Stimulated activated CD8-positive, alpha-beta memory T cell treated with anti-CD3 and anti-CD28 coated beads, Interleukin-4, amount 100 ng/mL, for 24 hours (primary cell): ENCODE measurements at places on chromosomes 11 and 22.
A peak's percentile ranks its signal among the peaks of the same experiment; 100 is the strongest.

DNA sequence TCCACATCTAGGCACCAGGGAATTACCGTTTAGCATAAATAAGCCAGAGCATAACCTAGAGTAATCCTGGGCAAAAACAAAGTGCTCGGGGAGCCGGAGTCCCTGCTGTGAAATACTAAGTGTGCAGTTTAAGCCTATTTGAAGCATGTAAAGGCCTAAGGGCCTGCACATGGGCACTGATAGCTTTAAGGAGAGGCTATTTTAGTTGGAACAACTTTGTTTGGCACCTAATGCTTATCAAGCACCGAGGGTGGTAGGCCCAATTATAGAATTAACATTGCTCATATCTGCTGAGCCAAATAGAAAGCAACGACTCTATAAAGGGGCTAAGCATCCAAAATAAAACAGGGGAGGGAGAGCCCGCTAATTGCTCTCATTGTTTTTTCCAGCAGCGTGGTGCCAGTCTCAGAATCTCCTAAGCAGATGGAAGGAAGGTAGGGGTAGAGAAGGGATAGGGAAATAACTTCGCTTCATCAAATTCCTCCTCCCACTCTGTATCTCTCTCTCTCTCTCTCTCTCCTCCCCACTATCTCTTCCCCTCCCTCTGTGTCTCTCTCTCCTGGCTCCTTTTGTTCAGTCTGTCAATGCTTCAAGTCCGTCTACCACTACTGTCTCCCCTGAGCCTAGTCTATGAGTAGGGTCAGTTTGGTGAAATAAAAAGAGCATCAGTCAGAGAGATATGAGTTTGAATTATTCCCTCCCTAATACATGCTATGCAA is 292.8 kb downstream of the NXPE2 start:
- no peak for DNase-seq

DNA sequence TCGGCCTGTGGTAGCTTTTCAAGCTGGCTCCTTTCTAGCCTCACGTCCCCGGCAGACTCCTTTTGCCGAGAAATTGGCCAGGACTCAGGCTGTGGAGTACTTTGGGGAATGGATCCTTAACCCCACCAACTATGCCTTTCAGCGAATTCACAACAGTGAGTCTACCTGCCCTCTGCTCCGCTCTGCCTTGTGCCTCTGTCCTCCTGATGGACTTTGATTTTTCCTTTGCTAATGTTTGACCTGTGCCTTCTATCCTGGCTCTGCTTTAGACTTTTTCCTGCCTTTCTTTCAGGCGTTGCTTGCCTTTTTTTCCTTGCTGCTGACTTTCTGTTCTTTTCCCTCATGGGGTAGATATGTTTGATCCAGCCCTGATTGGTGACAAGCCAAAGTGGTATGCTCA is 12.5 kb downstream of the MADD start:
- DNase-seq, result no peak

GRCh38 chr11:72605973-72606747 is 68.1 kb downstream of the PDE2A start:
- DNase-seq, result no peak

DNA sequence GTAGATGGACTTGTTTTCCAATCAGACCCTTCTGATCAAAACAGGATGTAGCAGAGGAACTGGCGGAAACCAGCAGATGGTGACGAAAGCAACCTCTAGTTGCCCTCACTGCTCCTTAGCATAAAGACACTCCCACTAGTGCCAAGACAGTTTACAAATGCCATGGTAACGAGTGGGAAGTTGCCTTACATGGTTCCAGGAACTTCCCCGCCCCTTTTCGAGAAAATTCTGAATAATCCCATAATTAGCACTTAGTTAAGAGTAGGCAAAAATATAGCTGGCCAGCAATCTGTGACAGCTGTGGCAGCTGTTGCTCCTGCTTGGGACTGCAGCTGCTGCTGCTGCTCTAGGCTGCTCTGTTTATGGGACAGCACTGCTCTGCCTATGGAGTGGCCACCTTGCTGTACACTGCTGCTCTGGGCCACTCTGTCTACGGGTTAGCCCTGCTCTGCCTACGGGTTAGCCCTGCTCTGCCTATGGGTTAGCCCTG is 33.4 kb upstream of the SORL1 start:
- no peak for DNase-seq

DNA sequence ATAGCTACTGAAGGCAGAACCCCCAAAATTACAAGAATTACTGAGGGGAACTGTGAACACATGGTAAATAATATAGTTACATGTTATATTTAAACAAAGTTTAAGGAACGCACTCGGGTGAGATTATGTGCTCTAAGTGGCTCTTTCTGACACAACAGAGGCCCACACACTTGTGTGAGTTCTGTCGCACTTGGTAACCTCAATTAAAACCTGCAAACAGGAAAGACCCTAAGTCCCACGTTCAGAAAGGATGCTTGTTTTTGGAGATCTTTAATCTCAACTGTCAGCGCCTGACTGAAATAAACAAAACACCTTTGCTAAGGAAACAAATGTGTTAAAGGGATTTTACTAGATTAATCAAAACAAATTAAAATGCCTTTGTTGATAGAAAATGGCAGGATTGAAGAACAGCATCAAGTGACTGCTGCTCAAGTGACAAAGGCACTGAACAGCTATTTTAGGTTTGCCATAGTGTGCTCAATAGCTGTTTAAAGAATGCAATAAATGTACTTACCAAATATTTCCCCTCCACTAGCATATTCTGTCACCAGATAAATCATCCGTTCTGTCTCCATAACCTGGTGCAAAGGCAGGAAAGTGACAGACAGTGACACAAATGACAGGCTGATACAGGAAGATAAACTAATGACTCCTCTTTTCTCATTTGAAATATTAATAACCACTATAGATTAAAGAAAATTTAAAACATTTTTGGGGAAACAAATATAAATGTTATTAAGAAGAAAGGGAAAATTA is 116.3 kb upstream of the APOA1 start:
- DNase-seq, result no peak

DNA sequence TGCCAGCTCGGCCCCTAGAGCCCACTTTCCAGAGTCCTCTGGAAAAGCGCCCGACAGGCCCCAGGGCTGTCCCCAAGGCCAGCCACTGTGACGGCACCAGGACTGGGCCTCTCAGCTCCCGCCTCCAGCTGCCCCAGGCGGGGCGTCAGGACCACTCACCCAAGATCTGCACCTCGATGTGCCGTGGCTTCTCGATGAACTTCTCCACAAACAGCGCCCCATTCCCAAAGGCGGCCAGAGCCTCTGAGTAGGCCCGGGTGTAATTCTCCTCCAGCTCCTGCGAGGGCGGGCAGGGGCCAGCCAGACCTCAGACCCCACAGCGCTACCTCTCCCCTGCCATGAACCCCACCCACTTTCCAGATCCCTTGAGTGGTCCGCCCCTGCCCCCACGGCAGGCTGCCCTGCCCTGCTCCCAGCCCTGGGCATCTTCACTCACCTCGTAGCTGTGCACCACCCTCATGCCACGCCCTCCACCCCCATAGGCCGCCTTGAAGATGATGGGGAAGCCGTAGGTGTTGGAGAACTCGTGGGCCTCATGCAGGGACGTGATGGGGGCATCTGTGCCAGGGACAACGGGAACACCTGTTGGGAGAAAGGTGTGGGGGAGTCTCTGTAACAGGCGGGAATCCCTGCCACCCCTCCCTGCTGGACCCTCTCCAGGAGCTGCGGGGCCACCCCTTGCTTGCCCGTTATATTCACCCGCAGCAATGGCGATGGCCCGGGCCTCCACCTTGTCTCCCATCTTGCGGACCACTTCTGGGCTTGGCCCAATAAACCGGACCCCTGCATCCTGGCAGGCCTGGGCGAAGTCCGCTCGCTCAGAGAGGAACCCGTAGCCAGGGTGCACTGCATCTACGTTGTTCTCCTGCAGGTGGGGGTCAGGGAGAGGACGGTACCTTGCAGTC is 14.0 kb downstream of the LRFN4 start:
- DNase-seq, result no peak

DNA sequence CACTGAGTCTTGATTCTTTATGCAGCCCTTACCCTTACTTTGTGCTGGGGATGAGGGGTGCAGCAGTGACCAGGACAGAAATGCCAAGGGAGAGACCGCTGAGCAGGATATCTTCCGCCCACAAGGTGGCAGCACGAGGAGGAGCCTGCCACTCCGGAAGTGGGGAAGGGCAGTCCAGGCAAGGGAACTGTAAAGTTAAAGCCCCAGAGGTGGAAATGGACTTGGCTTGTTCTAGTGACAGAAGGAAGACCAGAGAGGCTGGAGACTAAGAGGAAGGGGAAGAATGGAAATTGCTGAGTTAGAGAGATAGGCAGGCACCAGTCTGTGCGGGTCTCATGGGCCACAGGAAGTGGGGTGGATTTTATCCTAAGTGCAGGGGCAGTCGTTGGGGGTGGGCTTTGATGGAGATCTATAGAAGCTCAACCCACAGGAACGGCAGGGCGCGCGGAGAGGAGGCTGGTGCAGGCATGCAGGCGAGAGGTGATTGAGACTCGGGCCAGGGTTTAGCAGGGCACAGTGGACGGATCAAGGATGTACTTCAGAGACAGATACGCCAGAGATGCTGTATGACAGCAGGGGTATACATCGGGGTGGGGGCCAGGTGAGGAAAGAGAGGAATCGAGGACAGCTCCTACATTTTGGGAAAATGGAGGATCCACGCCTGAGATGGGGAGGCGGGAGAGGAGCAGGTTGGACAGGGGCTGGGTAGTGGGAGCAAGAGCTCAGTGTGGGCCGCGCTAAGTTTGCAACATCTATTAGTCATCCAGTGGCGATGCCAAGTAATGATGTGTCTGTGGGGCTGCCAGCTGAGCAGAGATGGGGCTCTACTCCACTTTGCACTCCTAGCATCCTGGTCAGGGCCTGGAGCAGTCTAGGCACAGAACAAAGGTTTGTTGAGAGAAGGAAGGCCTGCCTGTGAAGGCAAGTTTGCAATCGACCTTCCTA is 3.3 kb upstream of the GRK2 start:
- DNase-seq, result peak; percentile 62

DNA sequence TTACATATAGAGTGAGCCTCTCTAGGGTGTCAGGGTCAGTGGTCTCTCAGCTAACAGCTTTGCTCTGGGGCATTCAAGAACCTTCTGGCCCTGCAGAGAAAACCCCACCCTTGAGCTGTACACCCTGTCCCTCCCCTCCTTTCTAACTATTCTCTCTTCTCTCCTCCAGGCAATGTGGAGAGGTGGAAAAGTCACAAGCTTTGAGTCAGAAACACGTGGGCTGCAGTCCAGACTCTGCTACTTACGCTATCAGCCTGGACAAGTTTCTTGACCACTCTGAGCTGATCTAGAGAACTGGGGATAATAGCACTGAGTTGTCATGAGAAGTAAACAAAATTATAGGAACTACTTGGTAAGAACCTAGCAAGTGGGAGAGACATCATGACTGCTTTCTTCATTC is 10.7 kb upstream of the FAM83F start:
- DNase-seq, result no peak

DNA sequence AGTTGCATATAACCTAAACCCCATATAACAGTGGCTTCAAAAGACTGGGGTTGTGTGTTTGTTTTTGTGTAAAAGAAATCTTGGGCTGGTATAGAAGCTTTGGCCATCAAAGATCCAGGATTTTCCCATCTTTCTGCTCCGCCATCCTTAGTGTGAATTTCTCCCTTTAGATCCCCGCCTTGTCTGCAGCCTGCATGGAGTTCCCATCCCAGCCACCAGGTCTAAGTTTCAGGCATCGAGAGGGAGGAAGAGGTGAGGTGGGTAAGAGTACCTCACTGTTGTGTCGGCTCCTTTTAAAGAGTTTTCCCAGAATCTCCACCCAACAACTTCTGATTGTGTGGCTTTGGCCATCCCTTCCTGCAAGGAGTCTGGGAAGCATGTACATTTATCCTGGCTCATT is 195.5 kb upstream of the SORL1-AS1 start:
- no peak for DNase-seq

DNA sequence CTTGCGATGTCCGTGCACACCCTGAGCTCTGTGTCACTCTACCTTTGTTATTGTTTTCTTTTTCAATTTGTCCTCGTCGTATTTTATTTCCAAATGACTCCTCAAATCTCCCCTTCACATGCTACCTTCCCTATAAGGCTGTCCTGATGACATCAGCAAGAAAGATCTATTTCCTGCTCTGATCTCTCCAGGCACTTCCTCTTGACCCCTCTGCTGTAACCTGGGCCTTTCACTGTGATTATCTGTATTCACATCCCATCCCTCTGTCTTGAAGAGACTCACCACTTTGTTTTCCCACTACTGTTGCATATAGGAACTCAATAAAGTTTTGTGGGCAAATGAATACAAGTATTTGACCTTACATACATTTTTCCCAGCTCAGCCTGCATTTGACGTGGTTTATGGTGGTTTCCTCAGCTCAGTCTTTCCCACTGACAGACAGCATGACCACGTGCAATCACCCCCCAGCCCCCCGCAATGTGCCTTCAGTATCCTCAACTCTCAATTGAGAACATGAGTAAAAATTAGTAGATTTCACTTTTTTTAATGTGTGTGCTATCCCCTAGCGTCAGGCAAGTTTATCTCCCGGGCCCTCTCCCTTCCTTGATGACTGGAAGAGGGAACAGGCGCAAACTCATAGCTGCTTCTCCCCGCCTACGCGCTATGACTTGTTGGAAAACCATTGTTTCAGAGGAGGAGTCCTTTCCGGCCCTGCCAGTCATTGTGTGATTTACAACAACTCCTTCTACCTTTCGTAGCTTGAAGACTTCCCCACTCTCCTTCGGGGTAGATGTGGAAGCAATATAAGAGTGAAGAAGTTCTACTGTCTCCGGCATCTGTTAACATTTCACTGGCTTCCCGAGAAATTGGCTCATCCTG is 498.5 kb downstream of the NTM start:
- DNase-seq, result no peak

GRCh38 chr11:959608-960007 is 33.9 kb downstream of the AP2A2 start:
- no peak for DNase-seq

DNA sequence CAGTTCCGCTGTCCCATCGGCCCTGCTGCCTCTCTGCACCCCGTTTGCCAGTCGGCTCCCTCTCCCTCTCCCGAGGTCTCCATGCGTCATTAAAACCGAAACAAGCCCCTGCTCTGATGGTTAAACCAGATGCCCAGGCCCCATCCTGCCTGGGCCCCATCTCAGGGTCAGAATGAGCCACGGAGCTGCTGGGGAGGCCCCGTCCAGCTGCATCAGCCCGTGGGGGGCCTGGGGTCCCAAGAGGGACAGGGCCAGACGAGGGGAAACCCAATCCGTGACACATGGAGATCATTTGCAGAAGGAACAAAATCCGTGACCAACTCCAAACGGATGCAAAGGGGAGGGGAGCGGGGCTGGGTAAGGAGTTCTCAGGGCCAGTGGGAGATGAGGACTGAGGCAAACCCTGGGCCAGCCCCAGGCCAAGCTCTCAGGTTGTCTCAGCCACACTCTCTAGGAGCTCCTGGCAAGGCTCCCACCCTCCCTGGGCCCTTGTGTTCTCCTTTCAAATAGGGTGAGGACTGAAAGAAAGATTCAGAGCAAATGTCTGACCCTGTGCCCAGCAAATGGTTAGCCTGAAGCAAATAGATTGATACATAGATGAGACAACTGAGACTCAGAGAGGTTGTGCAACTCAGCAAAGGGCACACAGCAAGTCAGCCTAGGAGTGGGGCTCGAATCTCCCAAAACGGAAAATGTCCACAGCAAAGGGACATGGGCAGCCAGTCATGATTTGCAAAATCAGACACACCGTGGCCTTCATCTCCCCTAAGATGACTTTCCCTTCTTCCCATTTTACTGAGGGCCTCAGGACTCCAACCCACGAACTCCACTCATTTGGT is 162.1 kb downstream of the MN1 start:
- no peak for DNase-seq
